ENCODE measurements at places on chromosomes 1 and 21.

DNA sequence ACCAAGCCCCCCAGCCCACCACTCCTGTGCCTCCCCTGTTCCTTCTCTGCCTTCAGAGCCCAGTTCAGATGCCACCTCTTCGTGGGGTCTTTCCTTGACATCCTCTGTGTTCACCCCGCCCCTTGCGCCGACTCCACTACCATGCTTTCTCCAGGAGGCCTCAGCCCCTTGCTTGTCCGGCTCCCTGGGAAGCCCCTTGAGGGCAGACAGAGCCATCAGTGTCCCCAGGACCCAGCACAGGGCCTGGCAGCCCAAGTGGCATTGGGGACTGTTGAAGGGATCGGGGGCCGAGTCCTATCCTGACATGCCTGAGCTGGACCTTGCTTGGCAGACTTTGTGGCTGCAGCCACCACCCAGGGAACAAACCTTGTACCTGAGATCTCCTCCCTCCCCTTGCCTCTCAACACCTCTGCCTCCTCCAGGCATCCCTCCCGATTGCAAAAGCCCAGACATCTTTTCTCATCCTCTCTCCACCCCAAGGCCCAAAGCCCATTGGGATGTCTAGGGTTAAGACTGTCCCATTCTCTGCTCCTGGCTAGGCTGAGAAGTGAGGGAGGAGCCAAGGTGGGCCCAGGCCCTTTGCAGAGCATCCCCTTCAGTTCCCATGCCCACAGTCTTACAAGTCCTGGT, 3.4 kb downstream of the CLDN19 start:
- DNase-seq: no peak

- no peak for DNase-seq
These were observed 3.5 kb downstream of the SAMSN1 start for GRCh38 chr21:14542638-14543037.

DNA sequence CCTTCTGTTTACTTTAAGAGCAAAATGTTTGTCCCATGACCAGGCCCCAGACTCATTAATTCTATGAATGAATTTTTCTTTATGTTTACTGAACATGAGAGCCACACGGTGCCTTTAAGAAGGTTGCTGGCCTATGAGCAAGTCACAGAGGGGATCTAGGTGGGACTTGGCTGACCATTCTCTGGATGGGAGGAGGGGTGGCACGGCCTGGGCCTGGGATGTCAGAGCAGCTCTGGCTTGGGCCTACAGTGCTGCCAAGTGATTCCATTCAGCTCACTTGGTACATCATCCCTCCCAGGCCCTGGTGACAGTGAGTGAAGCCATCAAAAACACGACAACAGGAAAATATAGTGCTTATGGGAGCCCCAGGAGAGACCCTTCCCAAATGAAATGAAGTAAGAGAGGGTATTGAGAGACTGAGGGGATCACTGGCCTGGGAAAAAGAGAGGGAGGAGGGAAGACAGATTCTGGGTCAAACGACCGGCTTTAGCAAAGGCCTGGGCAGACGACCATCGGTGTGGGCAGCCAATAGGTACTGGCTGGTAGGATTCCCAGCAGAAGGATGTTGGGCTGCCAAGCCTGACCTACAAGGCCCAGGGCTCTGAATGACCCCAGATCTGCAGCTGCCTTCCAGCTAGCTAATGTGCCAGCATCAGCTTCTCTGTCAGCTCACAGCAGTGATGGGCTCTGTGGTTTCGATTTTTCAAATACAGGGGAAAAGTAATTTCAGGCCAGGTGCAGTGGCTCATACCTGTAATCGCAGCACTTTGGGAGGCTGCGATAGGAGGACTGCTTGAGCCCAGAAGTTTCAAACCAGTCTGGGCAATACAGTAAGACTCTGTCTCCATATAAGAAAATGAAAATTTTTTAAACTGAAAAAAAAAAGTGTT, 3.3 kb downstream of the TMEM53 start:
- DNase-seq: no peak

GRCh38 chr1:234769986-234770795, 160.2 kb upstream of the IRF2BP2 start:
- DNase-seq: no peak

DNA sequence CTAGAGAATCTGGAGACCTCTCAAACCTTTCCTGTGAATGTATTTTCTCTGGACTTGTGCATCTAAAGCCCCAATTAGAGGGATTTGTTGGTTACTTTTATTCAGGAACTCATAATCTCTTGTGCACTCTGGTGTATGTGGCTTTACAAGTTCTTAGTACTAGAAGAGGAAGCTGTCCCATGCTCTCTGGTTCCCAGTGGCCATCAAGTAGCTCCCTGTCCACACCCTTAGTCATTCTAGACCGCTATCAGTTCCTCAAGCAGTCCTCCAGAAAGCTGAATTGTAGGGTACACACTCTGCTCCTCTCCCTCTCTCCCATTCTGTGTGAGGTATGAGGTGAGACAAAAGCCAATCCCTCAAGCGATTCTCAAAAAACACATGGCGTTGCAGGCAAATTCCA, 470.3 kb downstream of the PTPRC start:
- DNase-seq: no peak

DNA sequence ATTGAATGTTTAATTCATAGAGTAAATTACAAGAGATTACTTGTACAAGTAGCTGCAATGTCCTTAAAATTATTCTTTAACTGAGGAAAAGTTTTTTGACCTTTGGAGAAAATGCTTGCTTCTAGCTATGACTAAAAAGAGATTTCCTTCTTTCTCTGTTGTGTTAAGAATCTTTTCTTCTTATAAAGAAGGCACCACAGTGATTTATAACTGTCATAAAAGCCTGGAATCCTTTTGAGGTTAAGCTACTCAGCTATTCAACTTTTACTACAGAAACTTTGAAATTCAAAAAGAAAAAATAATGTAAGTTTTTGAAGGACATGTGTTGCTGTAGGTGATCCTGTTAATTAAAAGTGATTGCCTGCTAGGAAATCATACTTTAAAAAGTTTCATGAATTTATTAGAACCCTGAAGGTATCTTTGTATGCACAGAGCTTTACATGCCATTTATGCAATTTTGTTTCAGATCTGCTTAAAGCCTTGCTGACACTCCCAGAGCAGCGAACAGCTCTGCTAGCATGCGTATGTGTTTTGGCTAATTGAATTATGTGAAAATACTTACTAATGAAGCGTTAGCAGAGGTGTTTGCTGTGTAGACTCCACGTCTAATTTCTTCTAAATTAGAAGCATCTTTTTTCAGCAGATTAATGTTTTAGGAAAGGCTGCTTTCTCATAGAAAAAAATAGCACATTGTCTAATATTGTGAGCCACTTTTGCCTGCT, 94.7 kb upstream of the SMYD2 start:
- DNase-seq: no peak

- no peak for DNase-seq
These were observed 71.2 kb downstream of the PLA2G4A start for GRCh38 chr1:186899977-186900376.

DNA sequence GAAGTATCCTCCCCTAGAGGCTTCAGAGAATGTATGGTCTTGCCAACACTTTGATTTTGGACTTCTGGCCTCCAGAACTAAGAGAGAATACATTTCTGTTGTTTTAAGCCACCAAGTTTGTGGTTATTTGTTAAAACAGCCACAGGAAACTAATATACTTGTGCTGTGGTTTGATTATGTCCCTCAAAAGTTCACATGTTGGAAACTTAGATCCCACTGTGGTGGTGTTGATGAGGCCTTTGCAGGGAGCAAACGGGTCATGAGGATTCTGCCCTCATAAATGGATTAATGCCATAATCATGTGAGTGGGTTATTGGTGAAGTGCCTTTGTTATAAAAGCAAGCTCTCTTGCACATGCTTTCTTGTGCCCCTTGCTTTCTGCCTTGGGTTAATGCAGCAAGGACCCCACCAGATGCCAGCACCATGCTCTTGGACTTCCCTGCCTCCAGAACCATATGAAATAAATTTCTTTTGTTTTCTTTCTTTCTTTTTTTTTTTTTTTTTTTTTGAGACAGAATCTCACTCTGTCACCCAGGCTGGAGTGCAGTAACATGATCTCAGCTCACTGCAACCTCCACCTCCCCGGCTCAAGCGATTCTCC, 157.3 kb downstream of the CLIC6 start:
- no peak for DNase-seq

- DNase-seq: no peak
These were observed 89.2 kb upstream of the TMEM51 start for GRCh38 chr1:15064217-15064929.

DNA sequence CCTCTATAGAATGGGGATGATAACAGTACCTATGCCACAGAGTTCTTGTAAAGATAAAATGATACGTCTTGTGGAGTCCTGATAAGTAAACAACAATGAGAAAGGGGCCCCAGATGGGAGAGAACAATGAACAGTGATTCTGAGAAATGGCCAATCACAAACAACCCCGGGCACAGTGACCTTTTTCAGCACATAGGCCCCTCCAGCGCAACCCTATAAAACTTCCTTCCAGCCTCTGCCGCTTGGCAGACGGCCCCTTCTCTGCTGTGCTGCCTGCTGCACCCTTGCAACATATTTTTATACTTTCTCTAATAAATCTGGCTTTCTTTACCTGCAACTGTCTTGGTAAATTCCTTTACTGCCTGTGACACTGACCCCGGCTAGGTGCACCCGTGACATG, 8.9 kb downstream of the RCAN1 start:
- no peak for DNase-seq

DNA sequence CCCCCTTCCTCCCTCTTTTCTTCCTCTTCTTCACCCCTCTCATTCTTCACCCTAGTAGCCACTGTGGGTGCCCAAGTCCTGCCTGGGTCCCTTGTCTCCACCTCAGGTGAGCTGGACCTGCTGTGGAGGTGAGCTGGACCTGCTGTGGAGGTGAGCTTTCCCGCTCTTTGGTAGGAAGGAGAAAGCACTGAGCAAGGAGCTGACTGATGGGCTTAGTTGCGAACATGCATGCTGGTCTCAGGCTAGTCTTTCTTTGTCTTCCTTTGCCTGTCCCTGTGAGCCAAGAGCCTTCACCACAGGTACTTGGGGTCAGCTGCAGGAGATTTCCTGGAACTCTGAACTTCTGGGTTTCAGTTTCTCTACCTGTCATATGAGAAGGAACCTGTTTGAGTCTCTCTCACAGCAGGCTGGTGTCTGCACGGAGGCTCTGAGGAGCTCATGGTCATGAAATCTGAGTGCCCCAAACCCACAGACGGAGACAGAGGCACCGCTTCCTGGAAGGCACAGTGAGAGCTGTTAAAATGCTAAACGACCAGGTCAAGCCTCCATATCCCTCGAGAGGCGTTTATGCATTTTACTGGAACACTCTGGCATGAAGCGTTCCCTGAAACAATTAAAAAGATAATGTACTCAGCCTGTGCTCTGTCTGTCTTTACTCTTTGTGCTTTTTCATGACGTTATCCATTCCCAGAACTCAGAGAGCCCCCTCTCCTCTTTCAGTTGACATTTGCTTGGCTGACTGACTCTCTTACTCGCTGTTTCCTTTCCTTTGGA, 69.5 kb downstream of the RHOU start:
- DNase-seq: no peak

GRCh38 chr1:39258146-39258924, 53.8 kb downstream of the MACF1 start:
- DNase-seq: peak; percentile 59

- no peak for DNase-seq
These were observed 123.0 kb upstream of the IGSF21 start for GRCh38 chr1:17984583-17984982.

DNA sequence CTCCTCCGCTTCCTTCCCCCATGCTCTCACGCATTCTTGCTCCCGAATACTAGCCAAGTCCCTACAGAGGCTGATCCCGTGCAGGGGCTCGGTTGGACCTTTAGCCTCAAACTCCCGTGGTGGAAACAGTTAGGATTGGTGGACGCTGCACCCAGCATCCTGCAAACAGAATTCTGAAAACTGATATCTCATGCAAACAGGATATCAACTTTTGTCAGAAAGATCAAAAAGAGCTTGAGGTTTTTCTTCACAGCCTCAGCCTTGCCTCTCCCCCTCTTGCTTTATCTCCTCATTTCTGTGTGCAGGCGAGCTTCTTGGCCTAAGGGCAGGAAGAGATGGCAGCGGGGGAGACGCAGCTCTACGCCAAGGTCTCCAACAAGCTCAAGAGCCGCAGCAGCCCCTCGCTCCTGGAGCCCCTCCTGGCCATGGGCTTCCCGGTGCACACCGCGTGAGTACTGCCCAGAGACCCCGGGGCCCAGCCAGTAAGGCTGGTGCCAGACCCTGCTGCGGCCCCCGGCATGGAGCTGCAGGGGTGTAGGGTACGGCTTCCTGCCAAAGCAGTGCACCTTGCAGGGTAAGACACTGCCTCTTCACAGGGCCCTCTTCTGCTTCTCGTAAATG, at the start of gene UBASH3A:
Gene UBASH3A (plus strand): TSS at position 292 of the 621 bp plus-strand sequence. CDS start 44 bp downstream, at position 336.
- no peak for DNase-seq

- DNase-seq: no peak
These were observed 606.3 kb downstream of the NUF2 start for GRCh38 chr1:163928069-163928468.

DNA sequence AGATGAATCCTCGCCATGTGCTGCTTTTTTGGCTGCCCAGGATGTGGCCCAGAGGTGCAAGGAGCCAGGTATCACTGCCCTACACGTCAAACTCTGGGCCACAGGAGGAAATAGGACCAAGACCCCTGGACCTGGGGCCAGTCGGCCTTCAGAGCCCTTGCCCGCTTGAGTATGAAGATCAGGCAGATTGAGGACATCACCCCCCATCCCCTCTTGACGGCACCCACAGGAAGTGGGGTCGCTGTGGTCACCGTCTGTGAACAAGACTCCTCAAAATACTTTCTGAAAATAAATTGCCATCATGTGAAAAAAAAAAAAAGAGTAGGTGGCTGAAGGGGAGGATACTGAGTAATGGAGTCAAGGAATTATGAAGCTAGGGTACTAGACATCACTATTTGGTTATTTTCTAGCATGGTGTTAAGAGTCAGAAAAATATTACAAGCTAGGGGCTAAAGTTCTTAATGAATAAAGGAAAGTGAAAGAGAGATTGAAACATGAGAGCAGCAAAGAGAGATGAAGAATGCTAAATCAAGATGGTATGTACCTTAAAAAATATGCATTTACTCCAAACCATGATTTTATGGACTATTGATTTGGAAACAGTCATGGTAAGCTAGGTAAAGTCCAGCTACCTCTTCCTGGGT, 84.9 kb downstream of the CLEC20A start:
- no peak for DNase-seq

DNA sequence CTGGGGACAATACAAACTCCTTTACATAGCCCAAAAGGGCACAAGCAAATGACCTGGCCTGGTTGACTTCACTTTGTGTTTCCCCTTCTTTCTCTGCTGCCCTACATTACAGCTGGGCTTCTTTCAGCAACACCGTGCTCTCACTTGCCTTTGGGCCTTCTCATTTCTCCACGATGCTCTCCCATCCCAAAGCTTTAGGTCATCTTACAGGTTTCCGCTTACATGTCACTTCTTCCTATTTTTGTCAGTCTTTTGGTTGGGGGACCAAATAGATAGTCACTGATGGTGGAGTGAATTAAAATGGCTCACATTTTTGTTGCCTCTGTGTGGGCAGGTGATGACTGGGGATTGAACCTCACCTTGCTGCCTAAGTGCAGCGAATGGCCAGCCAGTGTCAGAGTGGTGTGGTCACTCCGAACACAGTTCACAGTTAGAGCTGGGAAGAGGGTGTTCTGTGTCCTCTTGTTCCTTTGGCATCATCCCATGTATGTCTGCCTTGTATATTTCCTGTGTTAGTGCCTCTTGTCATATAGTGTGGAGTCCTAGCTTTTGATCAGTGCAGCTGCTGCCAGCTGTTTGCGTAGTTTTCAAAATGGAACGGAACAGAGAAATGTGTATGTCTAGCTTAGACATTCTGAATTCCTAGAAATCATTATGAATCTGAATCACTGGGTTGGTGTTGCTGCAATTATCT, 134.8 kb downstream of the NOS1AP start:
- no peak for DNase-seq

- no peak for DNase-seq
These were observed 249.0 kb downstream of the PRDM2 start for GRCh38 chr1:13948888-13949391.
